ENCODE measurements at places on chromosomes 3 and 15.

GRCh38 chr3:43254125-43254524 lies 32.2 kb upstream of the SNRK start:
- DNase-seq = no peak

DNA sequence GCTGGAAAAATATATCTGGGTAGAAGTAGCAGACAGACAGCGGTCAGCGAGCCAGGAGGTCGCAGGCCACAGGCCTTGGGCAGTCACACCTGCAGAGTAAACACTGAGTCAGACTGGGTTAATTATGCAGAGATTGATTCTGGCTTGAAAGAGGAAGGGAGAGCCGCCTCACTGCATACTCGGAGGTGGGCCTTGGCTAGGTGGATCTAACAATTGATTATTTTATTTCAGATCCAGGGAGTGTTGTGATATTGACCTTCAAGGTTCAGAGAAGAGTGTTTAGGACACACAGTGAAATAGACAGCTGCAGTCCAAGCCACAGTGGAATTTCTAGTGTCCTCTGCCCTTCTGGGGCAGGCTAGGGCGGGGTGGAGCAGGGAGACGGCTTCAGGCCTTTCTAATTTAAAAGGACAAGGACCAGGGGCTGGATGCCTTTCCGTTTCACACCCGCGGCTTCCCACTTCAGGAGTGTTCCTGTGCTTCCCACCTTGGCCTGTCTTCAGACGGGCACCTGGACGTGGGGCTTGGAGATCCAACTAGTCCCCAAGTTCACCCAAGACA lies 237.3 kb downstream of the XXYLT1 start:
- DNase-seq = no peak

DNA sequence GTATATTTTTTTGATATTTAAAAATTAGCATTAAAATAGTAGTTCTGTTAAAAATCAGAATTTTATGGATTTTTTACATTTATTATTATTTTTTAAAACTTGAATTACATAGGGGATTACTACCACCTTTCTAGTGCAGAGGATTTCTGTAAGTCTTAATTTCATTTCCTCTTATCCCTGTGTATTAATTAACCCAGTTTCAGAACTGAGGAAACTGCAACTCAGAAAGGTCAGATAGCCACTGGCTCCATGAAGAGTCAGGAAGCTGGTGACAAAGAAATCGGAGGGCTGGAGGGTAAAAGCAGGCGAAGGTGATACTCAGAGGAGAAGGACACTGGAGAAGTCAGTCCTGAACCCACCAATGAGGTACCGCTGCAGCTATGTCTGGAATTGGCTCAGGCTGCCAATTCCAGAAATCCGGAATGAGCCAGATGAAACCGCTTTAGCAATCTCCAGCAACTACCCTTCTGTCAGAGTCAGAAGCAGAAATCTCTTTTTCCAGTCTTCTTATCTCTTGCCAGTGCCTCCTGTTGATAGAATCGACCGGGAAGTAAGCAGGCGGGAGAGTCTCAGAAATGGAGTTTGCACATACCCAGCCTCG lies 308.5 kb downstream of the SV2B start:
- no peak for DNase-seq

DNA sequence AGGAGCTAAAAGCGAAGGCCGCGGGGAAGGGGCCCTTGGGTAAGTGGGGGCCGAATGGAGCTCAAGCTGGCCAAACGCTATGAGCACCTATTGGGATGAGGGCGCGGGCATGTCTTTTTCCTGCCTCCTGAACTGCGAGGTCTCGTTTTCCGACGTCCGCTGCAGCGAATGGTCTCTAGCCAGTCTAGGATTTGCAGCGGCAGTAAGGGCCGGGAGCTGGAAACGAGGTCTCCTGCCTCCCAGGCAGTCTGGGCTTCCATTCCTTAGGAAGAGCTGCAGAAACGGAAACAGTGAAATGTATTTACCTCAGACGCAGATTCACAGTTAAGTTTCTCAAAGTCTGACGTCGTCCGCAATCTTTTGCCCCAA lies 517 bp downstream of the TMA7 start:
- DNase-seq = no peak

DNA sequence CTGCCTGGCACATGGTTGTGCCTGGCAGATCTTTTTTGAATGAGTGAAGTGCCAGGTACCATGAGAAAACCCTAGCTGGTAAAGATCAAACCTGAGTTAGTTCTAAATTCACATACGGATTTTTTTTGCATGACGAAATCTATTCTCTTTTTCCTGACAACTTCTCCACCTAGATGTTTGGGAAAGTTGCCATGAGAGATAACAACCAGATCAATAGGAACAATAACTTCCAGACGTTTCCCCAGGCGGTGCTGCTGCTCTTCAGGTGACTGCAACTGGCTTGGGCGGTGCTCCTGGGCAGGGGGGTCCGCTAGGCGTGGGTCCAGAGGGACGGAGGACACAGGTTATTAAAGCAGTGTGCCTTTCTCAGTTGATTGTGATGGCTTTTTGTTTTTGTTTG lies 71.8 kb downstream of the CHDH start:
- DNase-seq = no peak
